Neural progenitor cell (in vitro differentiated cells): ENCODE measurements at places on chromosomes 6 and 20. TPM values are rescaled to one million over a fixed set of nuclear protein-coding genes. Genes with fewer than 3 reads are reported as not detected.

The C6orf163 gene
- total RNA-seq: 2.6 and 3.1 TPM in 2 replicates

The KIAA1755 gene
- total RNA-seq: 0.22 TPM in 2 replicates

The SLA2 gene
- total RNA-seq: 0.21 and 0.50 TPM in 2 replicates

The MAS1 gene
- total RNA-seq: not detected in 2 replicates

The KHDC1 gene
- 7.0 and 13.2 TPM in 2 replicates for total RNA-seq

The CAPN11 gene
- total RNA-seq: 0.40 and 0.49 TPM in 2 replicates

The CEP57L1 gene
- 34.6 and 68.0 TPM in 2 replicates for total RNA-seq

The CRISP3 gene
- not detected in 2 replicates for total RNA-seq

The LAMA5 gene
- 12.1 and 63.9 TPM in 2 replicates for total RNA-seq

The BMP5 gene
- total RNA-seq: 1.2 and 1.5 TPM in 2 replicates

The HMGN4 gene
- total RNA-seq: 81.8 and 86.8 TPM in 2 replicates

The PREX1 gene
- 4.5 and 13.4 TPM in 2 replicates for total RNA-seq

The PTK6 gene
- total RNA-seq: not detected in 2 replicates

The SLC22A7 gene
- total RNA-seq: not detected in 2 replicates

The SPAG4 gene
- 3.3 and 6.9 TPM in 2 replicates for total RNA-seq

The HFE gene
- 0.43 and 1.5 TPM in 2 replicates for total RNA-seq

The NKX2-4 gene
- not detected in 2 replicates for total RNA-seq

The ZNF831 gene
- total RNA-seq: not detected in 2 replicates

The SPEF1 gene
- total RNA-seq: 0.34 and 1.2 TPM in 2 replicates

The CLVS2 gene
- 0.84 and 1.8 TPM in 2 replicates for total RNA-seq

The HLA-DPA1 gene
- 1.5 and 2.8 TPM in 2 replicates for total RNA-seq
